Activated CD4-positive, alpha-beta T cell treated with anti-CD3 and anti-CD28 coated beads for 36 hours (primary cell): ENCODE measurements at places on chromosomes 5 and 9. TPM values are rescaled to one million over a fixed set of nuclear protein-coding genes. Genes with fewer than 3 reads are reported as not detected.

The VCAN gene
- total RNA-seq: not detected

The PCDHGA4 gene
- total RNA-seq: 0.11 TPM

The SEC24A gene
- total RNA-seq: 41.3 TPM

The NMUR2 gene
- total RNA-seq: not detected

The LMBRD2 gene
- 10.2 TPM for total RNA-seq

The MSX2 gene
- total RNA-seq: not detected

The COL15A1 gene
- not detected for total RNA-seq

The GOLM1 gene
- total RNA-seq: 1.4 TPM

The ABO gene
- 0.09 TPM for total RNA-seq

The POMT1 gene
- 28.2 TPM for total RNA-seq

DNA sequence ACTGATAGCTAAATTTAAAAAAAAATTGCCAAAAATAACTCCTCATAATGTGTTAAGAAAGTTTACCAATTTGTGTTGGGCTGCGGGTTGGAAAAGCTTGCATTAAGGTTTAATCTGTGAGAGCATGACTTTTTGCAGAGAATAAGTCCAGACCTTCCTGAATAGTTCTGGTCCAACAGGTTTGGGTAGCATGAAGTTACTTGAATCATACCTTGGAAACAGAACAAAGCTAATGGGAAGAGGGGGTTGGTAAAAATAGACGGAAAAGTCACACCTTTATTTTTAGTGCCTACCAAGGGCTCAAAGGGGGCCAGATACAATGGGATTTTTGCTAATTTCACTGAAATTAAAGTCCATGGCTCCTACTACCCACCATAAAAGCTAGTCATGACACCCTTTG lies 17.1 kb upstream of the MATR3 start:
- H3K27me3 ChIP-seq: no peaks in the 10 kb centered on the region
- peak overlapping the region; percentile 94 for H3K27ac ChIP-seq
- H3K4me3 ChIP-seq: peak overlapping the region; percentile 95
- DNase-seq: no peak

DNA sequence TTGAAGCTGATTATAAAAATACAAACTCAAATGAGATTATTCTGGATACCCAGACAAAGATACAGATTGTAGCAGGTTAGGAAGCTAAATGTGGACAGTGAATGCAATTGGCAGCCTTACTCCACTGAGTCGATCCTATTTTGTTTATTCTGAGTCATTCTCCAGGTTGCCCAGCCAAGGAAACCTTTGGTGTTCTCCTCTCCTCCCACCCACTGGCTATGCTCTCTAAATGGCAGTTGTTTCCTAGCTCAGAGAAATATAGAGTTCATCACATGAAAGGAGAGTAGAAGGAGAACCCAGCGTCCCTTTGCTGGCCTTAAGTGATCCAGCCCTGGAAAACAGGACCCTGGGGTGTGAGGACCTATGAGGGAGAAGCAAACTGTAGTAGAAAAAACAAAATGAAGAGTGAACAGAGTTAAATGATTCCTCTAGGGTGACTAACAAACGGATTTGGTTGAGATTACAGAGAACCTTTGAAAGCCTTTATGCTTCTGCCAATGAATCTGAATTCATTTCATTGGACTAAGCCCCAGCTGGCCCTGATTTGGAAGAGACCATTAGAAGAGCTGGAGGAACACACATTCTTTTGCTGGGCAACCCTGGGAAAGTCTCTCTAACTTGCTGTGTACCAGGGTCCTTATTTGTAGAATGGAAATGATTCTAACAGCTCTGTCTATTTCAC lies 95.1 kb downstream of the BRINP1 start:
- no peak for DNase-seq
- no peaks in the 10 kb centered on the region for H3K36me3 ChIP-seq
- peaks cover 3% of the 10 kb centered on the region for H3K27me3 ChIP-seq

DNA sequence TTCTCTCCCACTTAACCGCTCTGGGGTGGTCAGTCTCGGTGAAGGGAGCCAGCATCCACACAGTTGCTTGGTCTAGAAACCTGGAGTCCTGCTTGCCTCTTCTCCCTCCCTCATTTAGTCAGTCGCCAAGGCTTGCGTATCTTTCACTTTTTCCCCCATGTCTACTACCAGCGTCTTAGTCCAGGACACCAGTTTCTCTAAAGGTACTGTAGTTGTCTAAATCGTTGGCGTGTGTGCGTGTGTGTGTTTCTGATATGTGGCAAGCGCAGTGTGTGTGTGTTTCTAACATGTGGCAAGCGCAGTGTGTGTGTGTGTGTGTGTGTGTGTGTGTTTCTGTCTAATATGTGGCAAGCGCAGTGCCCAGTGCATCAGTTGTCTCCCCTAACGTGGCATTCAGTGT lies 641 bp downstream of the ATP6V1G1 start:
- H3K4me1 ChIP-seq: peaks cover 50% of the 10 kb centered on the region
- peaks cover 41% of the 10 kb centered on the region for H3K36me3 ChIP-seq
- DNase-seq: peak; percentile 36
- peak overlapping the region; percentile 100 for H3K27ac ChIP-seq
- peak overlapping the region; percentile 99 for H3K4me3 ChIP-seq
- no peaks in the 10 kb centered on the region for H3K27me3 ChIP-seq

- H3K4me1 ChIP-seq: peaks cover 25% of the 10 kb centered on the region
- no peak overlapping the region for H3K27ac ChIP-seq
- H3K36me3 ChIP-seq: no peaks in the 10 kb centered on the region
- no peaks in the 10 kb centered on the region for H3K27me3 ChIP-seq
- no peak overlapping the region for H3K4me3 ChIP-seq
- DNase-seq: no peak
Observed at GRCh38 chr5:76372323-76373054, 30.6 kb upstream of the IQGAP2 start.

DNA sequence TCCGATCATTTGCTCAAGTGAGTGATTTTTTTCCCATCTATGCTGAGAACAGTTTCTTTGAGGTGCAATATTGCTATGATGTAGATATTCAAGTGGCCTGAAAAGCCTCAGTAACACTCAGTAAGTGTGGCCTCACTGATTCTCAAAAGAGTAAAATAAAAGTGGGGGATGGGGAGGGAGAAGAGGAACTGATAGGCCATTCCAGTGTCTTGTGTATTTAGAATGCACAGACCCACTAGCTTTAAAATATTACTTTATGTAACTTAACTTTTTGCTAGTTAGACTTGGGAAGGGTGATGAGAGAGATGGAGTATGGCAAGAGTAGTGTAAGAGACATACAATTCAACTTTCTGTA lies 79.5 kb upstream of the ZNF608 start:
- no peak for DNase-seq
- no peak overlapping the region for H3K4me3 ChIP-seq
- H3K4me1 ChIP-seq: no peaks in the 10 kb centered on the region
- no peaks in the 10 kb centered on the region for H3K36me3 ChIP-seq
- H3K27me3 ChIP-seq: no peaks in the 10 kb centered on the region

GRCh38 chr9:21729648-21730047 lies 72.8 kb upstream of the MTAP start:
- no peak overlapping the region for H3K27ac ChIP-seq
- no peaks in the 10 kb centered on the region for H3K36me3 ChIP-seq
- H3K27me3 ChIP-seq: peaks cover 9% of the 10 kb centered on the region
- DNase-seq: no peak

- no peaks in the 10 kb centered on the region for H3K27me3 ChIP-seq
- H3K36me3 ChIP-seq: no peaks in the 10 kb centered on the region
- H3K4me1 ChIP-seq: no peaks in the 10 kb centered on the region
Observed at GRCh38 chr5:104951829-104952228, 1389.2 kb upstream of the NUDT12 start.

GRCh38 chr9:132637801-132638200 lies 32.0 kb downstream of the DDX31 start:
- no peak overlapping the region for H3K4me3 ChIP-seq
- no peaks in the 10 kb centered on the region for H3K27me3 ChIP-seq
- no peak for DNase-seq
- peaks cover 61% of the 10 kb centered on the region for H3K36me3 ChIP-seq
- H3K27ac ChIP-seq: no peak overlapping the region
- H3K4me1 ChIP-seq: no peaks in the 10 kb centered on the region

DNA sequence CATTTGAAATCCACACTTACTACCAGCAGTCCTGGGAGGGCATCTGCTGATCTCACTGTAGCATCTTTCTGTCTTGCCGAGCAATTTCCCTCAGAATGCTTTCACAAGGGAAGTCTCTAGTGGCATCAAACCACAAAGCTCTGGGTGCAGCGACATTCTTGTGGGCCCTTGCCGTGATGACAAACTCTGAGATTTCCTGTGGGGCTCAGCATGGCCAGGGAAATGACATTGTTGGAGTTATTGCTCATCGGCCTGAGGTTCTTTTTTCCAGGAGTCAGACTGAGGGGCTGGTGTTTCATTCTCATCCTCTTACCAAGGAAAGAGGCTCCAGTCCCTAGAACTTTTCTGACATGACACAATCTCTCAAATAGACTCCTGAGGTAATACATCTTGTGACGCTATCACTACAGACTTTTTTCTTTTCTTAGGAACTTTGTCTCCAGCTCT lies 51.4 kb downstream of the PFDN1 start:
- H3K36me3 ChIP-seq: peaks cover 15% of the 10 kb centered on the region
- H3K4me3 ChIP-seq: peak overlapping the region; percentile 18
- no peaks in the 10 kb centered on the region for H3K27me3 ChIP-seq
- peak overlapping the region; percentile 90 for H3K27ac ChIP-seq

DNA sequence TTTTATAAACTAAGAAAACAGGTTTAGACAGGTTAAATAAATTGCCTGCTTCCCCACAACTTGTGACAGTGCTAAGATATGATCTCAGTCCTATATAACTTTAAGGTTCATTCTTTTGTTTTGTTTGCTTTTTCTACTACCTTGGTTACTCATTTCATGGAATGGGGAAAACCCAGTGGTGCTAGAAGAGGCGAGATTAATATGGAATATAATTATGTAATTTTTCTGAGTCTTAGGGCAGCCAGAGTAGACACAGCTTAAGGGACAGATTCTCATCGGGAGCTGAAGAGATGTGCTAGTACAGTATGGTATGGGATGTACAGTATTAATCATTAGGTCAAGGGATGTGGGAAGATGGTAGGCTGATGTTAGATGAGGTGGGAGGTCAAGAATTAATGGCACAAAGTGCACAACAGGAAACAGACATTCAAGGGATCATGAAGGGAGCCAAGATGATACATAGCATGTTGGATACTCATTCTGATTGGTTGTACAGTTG lies 6.2 kb downstream of the TRIM32 start:
- peaks cover 24% of the 10 kb centered on the region for H3K36me3 ChIP-seq
- H3K27ac ChIP-seq: no peak overlapping the region
- no peaks in the 10 kb centered on the region for H3K27me3 ChIP-seq
- DNase-seq: no peak
- peaks cover 53% of the 10 kb centered on the region for H3K4me1 ChIP-seq
- H3K4me3 ChIP-seq: no peak overlapping the region

DNA sequence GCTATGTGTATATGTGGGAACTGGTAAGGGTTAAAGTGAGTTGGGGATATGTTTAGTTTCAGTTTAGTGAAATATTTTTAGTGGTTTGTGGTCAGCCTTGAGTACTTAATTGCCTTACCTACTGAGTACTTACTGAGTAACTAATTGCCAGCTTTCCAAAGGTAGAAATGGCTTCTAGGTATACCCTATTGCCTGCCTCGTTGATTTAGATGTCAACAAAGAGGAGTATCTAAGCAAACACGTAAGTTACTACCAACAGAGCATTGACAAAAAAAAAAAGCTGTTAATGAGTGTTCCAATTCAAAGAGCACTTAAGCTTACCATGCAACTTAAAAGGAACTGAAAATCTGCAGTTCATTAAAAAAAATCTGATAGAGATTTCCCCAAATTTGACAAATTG lies 8.8 kb downstream of the ATP10B start:
- no peak overlapping the region for H3K27ac ChIP-seq
- no peak for DNase-seq
- H3K36me3 ChIP-seq: no peaks in the 10 kb centered on the region
- no peak overlapping the region for H3K4me3 ChIP-seq
- H3K4me1 ChIP-seq: no peaks in the 10 kb centered on the region

GRCh38 chr9:106052166-106052565 lies 357.8 kb downstream of the TMEM38B start:
- DNase-seq: no peak
- no peak overlapping the region for H3K4me3 ChIP-seq
- no peak overlapping the region for H3K27ac ChIP-seq
- H3K36me3 ChIP-seq: no peaks in the 10 kb centered on the region
- H3K4me1 ChIP-seq: no peaks in the 10 kb centered on the region

- H3K4me1 ChIP-seq: peaks cover 7% of the 10 kb centered on the region
- H3K27me3 ChIP-seq: no peaks in the 10 kb centered on the region
- no peak for DNase-seq
- no peak overlapping the region for H3K4me3 ChIP-seq
- H3K27ac ChIP-seq: no peak overlapping the region
Observed at GRCh38 chr5:67124556-67124955, 72.0 kb downstream of the CD180 start.

DNA sequence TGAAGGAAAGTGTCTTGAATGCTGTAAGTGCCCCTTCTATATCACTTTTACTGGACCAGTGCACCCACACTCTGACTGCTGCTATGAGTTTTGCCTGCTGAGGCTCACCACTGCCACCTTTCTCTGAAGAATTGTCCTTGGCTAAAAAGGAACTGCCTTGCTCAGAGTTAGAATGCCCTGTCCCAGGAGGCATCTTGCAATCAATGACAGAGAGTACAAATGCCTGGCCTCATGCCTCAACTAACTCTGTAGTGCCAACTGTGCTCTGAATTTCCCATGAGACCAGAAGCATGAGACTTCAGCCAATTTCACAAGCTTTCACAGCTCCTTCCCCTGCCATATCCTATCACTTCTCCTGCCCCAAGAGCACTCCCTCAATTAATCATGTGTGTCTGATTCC lies 569.7 kb downstream of the ZNF608 start:
- no peak for DNase-seq
- no peaks in the 10 kb centered on the region for H3K36me3 ChIP-seq
- H3K27me3 ChIP-seq: no peaks in the 10 kb centered on the region

- H3K27me3 ChIP-seq: no peaks in the 10 kb centered on the region
- H3K4me3 ChIP-seq: no peak overlapping the region
- peaks cover 35% of the 10 kb centered on the region for H3K4me1 ChIP-seq
- H3K36me3 ChIP-seq: peaks cover 2% of the 10 kb centered on the region
- no peak for DNase-seq
Observed at GRCh38 chr5:132076983-132077382, 3.4 kb downstream of the CSF2 start.

DNA sequence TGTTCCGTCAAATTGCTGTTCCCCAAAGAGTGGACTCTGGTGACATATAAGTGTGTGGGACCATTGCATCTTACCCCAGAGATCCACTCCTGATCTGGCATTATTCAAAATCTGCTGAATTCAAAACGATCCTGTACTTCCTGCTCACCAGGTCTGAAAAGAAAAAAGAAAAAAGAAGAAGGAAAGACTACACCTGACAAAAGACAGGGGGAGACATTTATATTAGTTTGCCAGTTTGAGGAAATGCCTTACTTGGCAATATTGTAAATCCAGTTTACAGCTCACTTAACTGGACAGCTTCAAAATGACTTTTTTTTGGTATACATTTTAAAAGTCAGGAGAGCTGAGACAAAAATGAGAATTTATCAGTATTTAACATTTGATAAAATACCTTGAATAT lies 15.0 kb upstream of the GRHPR start:
- H3K27me3 ChIP-seq: no peaks in the 10 kb centered on the region
- no peak for DNase-seq
- no peak overlapping the region for H3K27ac ChIP-seq
- H3K4me1 ChIP-seq: peaks cover 35% of the 10 kb centered on the region

- no peak for DNase-seq
- no peaks in the 10 kb centered on the region for H3K36me3 ChIP-seq
- no peak overlapping the region for H3K27ac ChIP-seq
- H3K27me3 ChIP-seq: peaks cover 14% of the 10 kb centered on the region
Observed at GRCh38 chr9:69900406-69900805, 79.8 kb downstream of the CFAP95 start.

GRCh38 chr9:113274474-113275156 lies 757 bp downstream of the CDC26 start:
- peaks cover 33% of the 10 kb centered on the region for H3K4me1 ChIP-seq
- H3K27ac ChIP-seq: no peak overlapping the region
- no peak overlapping the region for H3K4me3 ChIP-seq
- no peaks in the 10 kb centered on the region for H3K27me3 ChIP-seq
